T-helper 17 cell (primary cell): ENCODE measurements at places on chromosomes 3 and 15. TPM values are rescaled to one million over a fixed set of nuclear protein-coding genes. Genes with fewer than 3 reads are reported as not detected.

DNA sequence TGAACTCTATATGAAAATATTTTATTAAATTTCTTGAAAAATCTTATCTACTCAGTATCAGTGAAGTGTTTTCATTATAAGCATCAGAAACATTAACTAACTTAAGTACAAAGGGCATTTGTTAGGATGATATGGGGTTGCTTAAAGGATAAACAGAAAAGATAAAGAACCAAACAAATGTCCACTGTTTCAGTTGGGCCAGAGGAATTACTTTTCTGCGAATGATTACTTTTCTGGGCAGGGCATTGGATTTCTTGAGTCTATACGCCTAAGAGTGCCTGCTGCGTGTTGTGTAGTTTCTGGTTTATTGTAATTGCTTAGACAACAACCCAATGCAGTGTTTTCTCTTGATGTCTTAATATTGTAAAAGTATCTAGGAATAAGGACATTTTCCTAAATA is 52.8 kb downstream of the NEO1 start:
- no peak for DNase-seq

The CCR5 gene
- 3.2 TPM for total RNA-seq

The SPINT1 gene
- 4.1 TPM for total RNA-seq

DNA sequence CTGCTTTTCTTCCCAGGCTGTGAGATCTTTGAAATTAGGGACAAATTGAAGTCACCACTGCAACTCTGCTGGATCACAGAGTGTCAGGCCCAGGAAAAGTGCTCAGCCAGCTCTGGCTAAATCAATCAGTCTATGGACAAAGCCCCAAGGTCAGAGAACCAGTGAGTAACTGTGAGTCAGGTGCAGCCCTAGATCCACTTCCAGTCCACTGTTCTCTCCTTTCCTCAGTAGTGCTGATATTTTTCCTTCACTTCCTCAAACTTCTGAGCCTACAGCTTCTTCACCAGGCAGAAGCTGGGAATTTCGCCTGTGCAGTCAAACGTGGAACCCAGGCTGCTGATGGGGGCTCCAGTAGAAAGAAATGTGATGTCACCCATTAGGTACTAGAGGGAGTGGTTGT is 75.1 kb upstream of the TRIM42 start:
- DNase-seq: no peak

The ROPN1 gene
- not detected for total RNA-seq

DNA sequence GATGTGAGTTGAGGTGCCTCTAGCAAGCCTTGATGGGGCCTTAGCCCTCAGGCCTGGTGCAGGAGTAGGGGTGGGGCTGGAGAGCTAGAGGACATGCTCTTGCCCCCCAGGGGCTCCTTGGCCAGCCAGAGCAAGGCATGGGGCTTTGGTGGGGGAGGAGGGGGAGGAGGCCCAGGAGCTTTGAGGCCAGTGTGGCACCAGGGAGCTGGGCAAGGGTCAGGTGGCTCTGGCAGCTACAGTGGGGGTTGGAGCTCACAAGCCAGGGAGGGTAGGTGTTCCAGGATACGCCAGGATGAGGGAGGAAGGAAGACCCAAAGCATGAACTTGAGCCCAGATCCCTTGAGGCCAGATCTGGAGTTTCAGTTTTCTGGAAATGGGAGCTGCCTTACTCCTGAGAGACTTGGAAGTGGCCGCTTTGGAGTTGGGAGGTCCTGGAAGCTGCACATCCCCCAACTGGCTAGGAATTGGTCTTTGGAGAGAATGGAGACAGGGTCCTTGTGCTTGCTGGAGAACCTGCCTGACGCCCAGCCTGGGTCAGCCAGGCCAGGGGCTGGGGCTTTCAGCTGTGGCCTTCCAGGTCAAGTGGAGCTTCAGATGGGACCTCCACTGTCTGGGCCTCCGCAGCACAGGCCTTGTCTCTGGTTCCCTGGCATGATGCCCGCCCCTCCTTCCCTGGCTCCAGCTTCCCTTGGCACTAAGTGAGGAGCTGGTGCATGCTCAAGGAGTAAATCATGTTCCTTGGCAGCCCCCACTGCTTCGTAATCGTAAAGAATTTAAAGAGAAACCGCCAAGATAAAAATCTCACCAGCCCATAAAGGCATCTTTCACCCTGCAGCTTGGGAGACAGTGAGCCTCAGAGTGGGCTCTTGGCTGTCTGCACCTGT is 8.7 kb downstream of the SEMA3F start:
- DNase-seq: no peak

DNA sequence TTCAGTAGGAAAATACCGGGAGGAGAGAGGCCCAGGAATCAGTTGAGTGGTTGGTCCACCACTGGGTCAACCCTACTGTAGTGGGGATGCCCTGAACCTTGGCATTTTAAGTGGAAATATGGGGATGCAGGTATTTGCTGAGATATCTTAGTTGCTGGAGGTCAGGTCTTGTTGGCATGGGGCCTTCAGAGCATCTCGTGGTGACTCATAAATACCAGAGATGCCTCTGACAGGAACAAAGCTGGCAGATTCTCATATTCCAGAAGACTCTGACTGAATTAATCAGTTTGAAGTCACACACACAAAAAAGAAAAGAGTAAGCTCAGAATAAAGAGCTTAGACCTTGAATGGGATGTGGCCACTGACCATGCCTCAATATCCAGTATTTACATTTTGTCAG is 91.6 kb downstream of the CACNA2D3 start:
- DNase-seq: no peak

The FETUB gene
- total RNA-seq: not detected

GRCh38 chr3:139491027-139491700 is 14.8 kb upstream of the RBP2 start:
- DNase-seq: no peak

- DNase-seq: no peak
Observed at GRCh38 chr15:99180086-99180963, 69.1 kb downstream of the TTC23 start.

The FAM219B gene
- total RNA-seq: 47.8 TPM

GRCh38 chr3:48696156-48696555 is 10.4 kb upstream of the NCKIPSD start:
- no peak for DNase-seq

- DNase-seq: no peak
Observed at GRCh38 chr3:71258116-71258515, 325.4 kb downstream of the FOXP1 start.

The NANOGP8 gene
- not detected for total RNA-seq

DNA sequence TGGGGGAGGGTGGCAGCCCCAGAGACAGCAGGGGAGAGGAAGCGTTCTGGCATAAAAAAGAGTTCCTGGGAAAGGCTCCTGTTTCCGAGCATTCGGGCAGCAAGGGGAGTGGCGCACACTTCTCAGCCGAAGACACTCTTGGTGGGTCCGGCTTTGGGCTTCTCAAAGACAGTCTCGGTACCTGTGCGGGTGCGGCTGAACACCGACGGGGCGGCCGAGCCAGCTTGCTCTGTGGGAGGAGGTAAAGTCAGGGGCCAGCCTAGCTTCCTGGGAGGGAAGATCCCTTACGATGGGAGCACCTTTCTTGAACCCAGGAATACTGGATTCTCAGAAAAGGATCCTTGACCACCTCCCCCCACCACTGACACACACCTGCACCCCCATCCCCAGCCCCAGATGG is 1.6 kb downstream of the MUSTN1 start:
- DNase-seq: no peak

- DNase-seq: no peak
Observed at GRCh38 chr3:13690636-13691035, 141.7 kb downstream of the FBLN2 start.

DNA sequence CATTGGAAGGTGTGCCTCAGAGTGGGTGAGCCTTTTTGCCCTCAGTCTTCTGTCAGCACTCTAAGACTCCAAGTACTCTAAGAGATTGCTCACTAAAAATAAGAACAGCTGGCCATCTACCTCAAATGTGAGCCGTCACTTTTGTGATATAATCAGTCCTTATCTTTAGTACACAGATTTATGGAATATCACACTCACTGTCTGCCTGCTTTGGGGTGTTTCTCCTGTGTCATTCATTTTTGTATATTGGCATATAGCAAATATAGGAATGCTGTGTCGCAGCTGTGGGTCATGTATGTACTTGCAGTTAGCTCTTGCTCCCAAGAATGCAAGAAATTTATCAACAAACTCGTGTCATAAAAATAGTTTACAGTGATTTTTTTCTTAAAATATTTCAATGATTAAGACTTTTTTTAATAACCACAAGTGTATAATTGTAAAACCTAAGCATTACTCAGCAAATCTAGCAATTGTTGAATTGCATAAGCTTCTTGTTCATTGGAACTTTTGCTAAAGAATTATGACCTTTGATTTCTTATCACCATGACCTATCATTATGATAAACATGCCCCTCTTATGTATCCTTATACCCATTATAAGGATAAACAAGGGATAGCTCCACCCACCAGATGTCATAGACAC is 18.8 kb downstream of the SETD5 start:
- no peak for DNase-seq

DNA sequence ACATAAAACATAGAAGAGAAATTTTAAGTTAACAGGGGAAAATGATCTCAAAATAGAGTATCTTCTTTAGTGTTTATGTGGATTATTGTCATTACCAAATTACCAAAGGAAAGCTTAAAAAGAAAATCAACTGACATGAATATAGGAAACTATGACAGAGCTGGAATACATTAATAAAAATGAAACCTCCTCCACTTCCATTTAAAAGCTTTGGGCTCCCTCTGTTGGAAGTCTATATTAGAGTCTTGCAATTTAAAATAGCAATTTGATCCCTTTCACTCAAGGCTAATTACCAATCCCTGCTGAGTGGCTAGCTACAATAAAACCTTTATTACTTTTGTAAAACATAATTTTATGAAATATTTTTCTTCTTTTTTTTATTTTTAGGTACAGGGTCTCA is 61.4 kb upstream of the IMPG2 start:
- DNase-seq: no peak

DNA sequence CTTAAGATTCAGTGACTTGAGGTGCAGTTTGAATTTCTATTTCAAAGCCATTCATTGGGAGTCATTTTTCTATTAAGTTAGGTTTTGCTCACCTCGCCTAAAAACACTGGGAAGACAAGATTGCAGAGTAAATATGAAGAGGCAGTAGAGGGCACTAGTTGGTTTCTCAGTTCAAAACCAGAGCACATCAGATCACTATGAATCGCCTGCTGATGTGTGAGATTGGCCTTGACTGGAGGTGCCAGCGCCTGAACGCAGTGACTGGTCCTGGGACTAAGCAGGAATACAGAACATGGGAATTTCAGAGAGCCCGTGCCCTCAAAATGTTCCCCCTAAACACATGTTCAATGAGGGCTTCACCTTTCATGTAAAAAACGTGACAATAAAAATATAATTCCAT is 229.0 kb downstream of the ITPR1 start:
- DNase-seq: no peak
